ENCODE measurements at places on chromosomes 13 and 19. TPM values are rescaled to one million over a fixed set of nuclear protein-coding genes. Genes with fewer than 3 reads are reported as not detected.

The GDF15 gene
- 14.4 TPM for total RNA-seq

The BICRA gene
- 31.9 TPM for total RNA-seq

The PRPF31 gene
- total RNA-seq = 78.8 TPM

The MAP3K10 gene
- 37.2 TPM for total RNA-seq

The NEK5 gene
- 1.4 TPM for total RNA-seq

All from progenitor cell of endocrine pancreas (in vitro differentiated cells).